ENCODE measurements at places on chromosomes 13 and 19. TPM values are rescaled to one million over a fixed set of nuclear protein-coding genes. Genes with fewer than 3 reads are reported as not detected.

GRCh38 chr13:78609464-78610205, 6.3 kb upstream of the POU4F1 start:
- DNase-seq = peak; percentile 60

- DNase-seq = no peak
Observed at GRCh38 chr19:55670280-55671053, 4.6 kb upstream of the EPN1 start.

DNA sequence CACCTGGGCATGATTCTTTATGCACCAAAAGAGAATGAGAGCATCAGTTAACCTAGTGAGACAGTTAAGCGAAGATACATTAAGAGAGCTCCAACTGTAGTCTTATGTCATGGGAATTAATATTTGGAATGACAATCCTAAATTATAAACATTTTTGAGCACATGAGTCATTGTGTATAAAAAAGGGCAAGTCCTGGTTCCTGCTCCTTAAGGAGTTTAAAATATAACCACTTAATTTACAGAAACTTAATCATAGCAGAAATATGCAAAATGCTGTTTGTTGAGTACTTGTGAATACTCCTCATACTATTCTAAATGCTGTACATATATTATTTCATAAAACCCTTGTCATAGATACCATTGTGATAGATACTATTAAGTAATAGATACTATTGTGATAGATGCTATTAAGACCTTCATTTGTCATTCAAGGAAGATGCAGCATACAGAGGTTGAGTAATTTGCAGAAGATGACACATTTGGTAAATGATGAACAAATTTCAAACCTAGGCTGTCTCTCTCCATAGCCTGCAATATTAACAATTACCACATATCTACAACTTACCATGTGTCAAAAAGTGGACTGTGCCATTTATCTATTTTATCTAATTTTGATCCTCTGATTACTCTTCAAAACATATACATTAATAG, 301.0 kb downstream of the TBC1D4 start:
- peak; percentile 43 for DNase-seq

The ADAMTSL5 gene
- total RNA-seq = 31.7 TPM

DNA sequence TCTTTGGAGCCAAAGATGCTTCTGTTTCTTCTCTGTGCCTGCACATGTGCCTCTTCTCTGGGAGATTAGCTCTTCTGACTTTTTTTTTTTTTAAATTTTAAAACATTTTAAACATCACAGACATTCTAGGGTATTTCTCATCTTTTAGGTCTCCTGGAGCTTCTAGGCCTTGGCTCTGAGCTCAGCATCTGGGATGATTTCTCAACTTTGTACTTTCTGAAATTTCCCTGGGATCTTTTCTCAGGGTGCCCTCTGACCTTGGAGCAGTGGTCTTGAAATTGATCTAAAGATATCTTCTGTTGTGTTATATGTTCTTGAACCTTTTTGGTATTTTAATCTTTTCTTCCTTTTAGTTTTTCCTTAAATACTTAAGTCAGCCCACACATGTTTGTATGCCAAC, 6.2 kb downstream of the WASF3 start:
- DNase-seq = no peak

- DNase-seq = no peak
Observed at GRCh38 chr13:109821103-109821502, 34.7 kb upstream of the IRS2 start.

The RFPL4AL1 gene
- not detected for total RNA-seq

The SYDE1 gene
- 104 TPM for total RNA-seq

DNA sequence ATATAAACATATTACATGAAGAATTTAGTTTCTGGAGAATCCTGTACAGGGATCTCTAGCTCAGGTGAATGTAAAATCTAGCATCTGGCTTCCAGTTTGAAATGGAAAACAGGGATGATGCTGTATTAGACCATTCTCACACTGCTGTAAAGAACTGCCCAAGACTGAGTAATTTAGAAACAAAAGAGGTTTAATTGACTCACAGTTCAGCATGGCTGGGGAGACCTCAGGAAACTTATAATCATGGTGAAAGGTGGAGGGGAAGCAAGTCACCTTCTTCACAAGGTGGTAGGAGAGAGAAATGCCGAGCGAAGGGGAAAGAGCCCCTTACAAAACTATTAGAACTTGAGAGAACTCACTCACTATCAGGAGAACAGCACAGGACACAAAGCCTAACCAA, 17.0 kb upstream of the N4BP2L2 start:
- DNase-seq = no peak

GRCh38 chr13:97695684-97696083, 257.8 kb upstream of the IPO5 start:
- DNase-seq = no peak

GRCh38 chr19:38319421-38320258, at the start of gene KCNK6:
Gene KCNK6 (plus strand): TSS chr19:38319845. CDS start chr19:38319951, 106 bp downstream.
- peak; percentile 71 for DNase-seq

DNA sequence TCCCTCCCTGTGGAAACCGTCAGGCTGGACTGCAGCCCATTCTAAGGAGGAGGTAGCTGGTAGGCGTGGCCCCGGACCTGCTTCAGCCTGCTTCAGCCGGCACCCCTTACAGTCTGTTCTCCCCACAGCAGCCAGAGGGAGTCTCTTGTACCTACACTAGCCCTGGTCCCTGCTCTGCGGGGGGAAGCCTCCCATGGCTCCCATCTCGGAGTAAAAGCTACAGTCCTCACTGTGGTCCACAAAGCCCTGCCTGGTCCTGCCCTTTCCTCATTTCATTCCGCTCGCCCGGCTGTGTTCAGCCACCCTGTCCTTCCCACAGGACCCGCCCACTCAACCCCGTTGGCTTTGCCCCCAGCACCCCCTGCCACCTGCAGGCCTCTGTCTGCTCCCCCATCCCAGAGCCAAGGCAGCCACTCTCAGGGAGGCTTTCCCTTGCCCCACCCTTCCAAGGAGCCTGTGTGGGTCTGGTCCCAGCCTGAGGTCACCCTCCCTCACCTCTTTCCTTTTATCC, 1.3 kb downstream of the PGLYRP1 start:
- DNase-seq = no peak

GRCh38 chr19:2770055-2771013, 12.7 kb downstream of the SGTA start:
- DNase-seq = peak; percentile 49

DNA sequence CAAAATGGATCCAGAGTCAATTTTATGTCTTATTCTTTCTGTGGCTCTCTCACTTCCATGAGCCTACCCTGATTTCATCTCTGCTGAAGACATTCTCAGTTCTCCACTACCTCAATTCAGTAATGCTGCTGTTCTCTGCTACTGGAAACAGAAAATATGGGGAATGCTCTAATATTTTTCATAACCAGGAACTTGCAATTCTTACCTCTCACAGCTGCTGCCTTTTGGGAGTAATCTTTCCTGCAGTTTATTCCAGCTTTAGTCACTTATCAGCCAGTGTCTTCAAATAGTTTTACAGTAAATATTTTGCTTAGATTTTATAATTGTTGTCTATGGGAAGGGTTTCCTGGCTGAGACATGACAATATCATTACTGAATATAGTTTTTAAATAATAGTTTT, 145.1 kb upstream of the UFM1 start:
- no peak for DNase-seq
